ENCODE measurements at places on chromosomes 7 and 10.

DNA sequence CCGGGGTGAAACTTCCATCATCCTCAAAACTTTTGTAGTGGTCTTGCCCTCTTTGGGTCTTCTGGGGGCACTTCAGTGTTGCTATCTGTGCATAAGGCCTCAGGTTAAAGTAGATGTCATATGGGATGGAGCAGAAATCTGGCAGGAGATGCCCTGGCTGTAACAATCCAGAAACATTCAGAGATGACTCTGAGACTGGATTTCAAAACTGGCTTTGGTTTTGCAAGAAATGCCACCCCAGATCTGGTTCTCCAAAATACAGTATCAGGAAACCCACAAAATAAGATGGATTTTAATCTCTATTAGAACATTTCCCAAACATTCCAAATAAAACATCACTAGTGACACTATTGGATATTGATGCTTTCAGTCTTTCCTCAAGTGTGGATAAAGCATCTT is 191.5 kb downstream of the REEP3 start:
- no peak for DNase-seq

GRCh38 chr7:111043561-111043960 is 47.4 kb upstream of the LRRN3 start:
- no peak for DNase-seq

DNA sequence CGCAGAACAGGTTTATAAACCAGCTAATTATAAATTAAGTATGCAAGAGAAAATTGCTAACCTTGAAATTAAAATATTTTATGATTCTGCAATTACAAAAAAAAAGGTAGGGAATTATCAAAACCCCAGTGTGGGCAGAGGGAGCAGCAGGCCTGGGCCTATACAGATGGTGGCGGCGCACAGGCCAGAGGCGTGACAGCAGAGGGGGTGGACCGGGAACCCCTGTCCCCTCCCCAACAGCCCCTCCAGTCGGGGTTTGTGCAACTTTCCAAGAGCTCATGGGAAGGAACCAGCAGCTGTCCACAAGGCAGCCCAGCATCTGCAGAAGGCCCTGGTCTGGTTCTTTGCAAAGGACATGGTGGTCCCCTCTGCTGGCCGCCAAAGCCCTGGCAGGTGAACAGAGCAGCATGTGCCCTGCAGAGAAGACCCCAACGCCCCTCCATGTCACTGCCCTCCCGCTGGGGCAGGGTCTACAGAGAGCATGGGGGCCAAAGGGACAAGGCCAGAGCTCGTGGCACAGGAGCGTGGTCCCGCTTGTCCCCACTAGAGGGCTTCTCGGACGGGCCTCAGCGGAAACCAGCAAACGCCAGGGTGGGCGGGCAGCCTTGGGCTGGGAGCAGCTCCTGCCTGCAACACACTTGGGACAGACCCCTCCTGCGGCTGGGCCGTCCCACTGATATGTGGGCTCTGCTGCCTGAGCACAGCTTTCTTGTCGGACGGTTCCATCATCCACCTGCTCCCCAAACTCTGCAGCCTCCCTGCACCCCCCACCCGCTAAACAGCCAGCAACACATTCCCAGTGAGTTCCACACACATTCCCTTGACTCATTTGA is 75.1 kb downstream of the EBF3 start:
- peak; percentile 18 for DNase-seq

DNA sequence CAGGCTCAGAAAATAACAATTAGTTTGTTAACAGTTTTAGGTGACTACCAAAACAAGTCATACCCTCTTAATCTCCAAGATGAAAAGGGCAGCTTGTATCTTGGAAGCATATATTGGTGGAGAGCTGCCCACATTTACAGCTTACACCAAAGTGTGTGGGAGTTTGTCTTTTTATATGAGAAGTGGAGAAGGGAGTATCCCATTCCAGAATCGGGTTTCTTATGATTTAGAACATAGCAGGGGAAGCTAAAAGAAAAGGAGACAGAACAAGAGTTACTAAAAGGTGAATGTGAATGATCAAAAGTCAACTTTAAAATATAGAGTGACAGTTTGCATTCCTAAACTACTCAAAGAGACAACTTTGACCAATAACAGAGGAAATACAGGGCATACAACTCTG is 338.6 kb upstream of the VWC2 start:
- DNase-seq = no peak

- peak; percentile 12 for DNase-seq
Measured at GRCh38 chr10:123573236-123574108, 92.7 kb upstream of the GPR26 start.

DNA sequence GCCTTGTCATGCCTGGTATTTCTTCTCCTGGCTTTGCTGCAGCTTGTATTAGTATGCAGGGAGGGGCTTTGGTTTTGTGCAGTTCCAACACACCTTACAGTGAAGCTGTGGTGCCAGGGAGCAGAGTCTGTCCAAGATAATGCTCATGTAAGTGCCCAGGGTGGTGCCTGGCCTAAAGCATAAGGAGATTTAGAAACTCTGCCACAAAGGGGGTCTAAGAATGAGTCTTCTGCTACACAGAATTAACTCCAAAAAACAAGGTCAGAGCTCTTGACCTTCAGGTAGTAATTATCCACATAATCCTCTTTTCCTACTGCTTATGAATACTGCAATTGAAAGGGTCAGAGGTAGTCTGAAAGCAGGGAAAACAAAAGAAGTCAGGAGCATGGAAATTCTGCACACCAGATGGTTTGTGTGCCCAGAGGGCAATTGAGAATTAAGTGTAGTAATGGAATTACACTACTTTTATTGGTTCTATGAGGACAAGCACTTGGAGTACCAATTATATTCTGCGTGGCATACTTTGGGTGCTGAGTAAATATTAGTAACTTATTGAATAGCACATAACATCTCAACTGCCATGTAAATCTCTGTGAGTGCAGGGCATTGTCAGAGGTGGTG is 121.5 kb downstream of the KAT6B start:
- DNase-seq = no peak
